Omental fat pad (tissue), 4 donors: ENCODE measurements at places on chromosomes 4 and X. TPM values are rescaled to one million over a fixed set of nuclear protein-coding genes. Genes with fewer than 3 reads are reported as not detected.

DNA sequence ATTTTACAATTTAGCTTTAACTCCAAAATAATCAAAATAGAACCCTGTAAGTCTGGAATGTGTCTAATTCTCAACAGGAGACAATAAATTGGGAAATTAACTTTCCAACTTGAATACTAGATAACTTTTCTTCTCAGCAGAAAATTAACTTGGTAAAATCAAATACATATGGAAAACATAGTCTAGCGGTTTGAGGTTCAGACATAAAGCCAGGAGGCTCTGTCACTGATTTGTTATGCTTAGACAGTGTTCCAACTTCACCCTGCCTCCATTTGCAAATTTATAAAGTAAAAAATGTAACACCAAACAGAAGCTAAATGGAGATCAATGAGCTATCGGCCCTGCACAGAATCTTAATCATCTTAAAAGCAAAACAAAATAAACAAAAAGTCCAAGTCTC, 46.3 kb downstream of the TBCK start:
- DNase-seq = no peak

- DNase-seq = no peak
Observed at GRCh38 chrX:14913241-14913640, 40.0 kb downstream of the MOSPD2 start.

DNA sequence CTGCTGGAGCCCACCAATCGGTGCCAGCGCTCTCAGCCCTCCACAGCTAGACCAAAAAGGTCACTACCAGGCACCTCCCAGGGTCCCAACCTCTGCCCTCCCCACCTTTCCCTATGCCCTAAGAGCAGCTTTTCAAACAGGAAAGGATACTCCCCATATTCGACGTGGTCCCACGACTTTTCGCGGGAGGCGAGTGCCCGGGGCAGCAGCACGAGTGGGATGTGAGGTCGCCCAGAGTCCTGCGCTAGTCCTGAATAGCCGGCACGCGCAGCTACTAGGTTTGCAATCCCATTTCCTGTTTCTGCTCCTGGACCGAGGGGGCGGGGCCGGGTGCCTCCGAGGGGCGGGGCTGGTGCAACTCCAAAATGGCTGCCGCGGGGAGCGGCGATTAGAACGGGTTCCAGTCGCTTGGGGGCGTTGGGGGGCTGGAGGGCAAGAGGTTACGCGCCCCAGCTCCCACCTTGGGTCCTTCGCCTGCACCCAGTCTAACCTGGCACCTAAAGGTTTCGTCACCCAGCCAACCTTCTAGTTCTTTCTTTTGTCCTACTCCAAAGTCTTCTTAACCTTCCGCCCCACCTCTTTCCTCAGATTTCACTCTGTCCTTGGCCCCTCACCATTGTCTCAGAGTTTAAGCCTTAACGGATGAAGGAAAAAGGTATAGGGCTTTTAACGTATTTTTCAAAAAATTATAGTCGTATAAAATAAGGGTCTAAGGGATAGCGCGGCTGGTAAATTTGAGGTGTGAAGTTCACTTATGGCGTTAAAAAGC, 85.0 kb upstream of the TENT5D start:
- no peak for DNase-seq

GRCh38 chrX:105564501-105564900, 257.8 kb upstream of the NRK start:
- DNase-seq = no peak

- DNase-seq = peak; percentile 84
Observed at GRCh38 chr4:113468165-113469022, 293.1 kb downstream of the CAMK2D start.

GRCh38 chr4:53688186-53688790, 97.0 kb upstream of the LNX1 start:
- no peak for DNase-seq

GRCh38 chr4:146456681-146457080, 65.1 kb downstream of the SLC10A7 start:
- DNase-seq = no peak

DNA sequence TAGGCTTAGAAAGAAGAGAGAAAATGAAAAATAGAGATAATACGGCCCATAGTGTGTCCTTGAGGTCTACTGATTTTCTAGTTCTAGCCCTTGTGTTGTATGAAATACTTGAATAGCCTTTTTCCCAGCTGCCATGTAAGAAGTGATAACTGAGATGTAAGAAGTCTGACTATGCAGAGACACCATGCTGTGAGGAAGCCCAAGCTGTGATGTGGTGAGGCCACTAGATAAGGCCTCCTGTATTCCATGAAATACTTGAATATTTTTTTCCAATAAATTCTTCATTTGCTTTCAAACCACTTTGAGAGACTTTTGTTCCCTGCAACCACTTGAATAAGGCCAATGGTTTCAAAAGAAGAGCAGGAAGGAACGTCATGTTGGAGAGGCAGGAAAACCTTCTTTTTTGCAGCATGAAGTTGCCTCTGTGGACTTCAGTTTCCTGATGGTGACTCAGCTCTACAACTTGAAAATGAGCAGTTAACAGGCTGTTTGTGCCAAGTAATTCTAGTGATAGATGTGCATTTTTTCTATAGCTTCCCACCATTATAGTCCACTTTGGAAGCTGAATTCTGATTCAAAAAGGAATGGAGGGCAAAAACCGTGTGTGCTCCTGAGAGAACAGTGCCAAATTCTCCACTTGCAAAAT, 25.5 kb upstream of the FAM9C start:
- DNase-seq = no peak

GRCh38 chr4:16034010-16034748, 49.6 kb downstream of the PROM1 start:
- no peak for DNase-seq

GRCh38 chr4:107806196-107806595, 18.5 kb upstream of the SGMS2 start:
- DNase-seq = no peak

DNA sequence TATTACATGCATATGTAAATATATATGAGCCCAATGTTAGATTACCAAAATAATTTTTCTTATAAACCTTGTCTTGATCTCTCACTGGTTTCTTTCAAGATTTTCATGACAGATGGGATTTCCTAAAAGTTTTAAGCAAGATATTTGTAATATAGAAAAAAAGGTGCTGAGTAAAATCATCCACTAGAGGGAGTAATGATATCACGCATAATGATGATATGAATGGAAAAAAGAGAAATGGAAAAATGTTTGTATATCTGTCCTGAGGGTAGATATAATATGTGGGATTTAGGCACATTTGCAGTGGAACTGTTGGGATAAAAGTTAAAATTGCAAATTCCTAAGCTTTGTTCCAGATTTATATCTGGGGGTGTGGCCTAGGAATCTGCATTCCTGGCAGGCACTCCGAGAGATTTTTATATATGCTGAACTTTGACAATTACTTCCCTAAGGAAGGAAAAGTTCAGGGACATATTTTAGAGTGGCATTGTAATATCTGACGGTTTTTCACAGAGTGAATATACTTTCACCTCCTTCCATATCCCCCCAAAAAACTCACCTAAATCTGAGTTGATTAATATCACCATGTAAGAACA, 60.5 kb downstream of the TMA16 start:
- DNase-seq = no peak

DNA sequence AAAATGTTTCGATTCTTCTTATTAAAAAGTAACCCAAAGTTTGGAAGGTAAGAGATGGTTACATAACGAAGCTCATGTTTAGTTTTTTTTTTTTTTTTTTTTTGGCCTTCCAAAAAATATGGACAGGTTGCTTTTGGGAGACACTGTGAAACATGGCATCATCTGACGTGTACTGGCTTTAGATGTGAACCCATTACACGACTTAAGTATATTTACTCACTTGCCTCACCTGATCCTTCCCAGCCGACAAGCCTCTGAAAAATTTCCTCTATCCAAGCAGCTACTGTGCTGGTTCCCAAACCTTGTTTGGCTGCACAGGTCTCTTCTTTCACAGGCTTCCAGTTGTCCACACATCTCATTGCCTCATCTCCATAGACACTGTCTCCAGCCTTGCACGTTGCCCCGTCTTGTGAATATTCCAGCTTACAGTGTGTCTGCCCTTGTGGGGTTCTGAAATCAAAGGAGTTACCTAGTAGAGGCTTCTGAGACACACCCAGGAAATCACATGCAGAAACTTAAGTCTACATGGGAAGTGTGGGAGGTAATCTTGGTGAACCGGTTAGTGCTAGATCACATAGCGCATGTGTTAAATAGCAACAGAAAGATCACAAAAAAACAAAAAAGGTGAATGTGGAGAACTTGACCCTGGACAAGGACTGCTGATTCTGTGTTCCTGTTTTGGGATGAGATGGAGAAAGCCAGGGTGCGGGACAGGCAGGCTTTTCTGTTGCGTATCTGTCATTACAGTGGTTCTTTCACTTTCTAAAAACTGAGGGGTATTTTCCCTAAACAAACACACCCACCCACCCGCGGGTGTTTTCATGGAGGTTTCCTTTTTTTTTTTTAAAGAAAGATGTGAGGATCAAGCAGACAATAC, 328.6 kb downstream of the ARHGAP10 start:
- DNase-seq = no peak

DNA sequence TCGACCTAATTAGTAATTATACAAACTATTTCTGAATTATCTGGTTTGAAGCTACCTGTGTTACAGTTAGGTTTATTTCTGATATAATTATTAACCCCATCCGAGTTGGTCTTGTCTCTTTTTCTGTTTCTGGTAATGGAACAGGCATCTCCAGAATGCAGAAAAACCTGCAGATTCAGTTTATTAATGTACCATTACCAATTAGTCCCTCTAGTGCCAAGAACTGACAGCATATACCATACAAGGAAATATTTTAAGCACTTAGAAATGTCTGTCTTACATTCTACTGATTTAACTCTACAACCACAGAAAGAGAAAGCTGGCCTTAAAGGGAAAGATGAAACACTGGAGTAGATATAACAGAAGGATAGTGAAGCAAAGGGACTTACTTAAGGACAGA, 570.6 kb downstream of the CENPC start:
- no peak for DNase-seq

DNA sequence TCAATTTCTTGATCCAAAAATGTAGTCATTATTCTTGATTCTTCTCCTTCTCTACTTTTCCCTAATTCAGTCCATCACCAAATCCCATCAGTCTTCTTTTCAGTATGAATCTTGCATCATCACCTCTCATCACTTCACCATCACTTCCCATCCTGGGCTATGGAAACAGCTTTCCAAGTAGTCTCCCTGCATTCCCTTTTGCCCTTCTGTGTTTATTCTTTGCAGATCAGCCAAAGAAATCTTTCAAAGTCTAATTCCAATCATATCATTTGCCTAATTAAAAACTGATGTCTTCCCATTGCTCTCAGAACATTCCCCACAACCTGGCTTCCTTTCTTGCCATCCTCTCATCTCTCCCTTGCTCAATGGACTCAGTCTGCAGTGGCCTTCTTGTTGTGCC, 201.7 kb upstream of the ADAMTS3 start:
- DNase-seq = no peak

DNA sequence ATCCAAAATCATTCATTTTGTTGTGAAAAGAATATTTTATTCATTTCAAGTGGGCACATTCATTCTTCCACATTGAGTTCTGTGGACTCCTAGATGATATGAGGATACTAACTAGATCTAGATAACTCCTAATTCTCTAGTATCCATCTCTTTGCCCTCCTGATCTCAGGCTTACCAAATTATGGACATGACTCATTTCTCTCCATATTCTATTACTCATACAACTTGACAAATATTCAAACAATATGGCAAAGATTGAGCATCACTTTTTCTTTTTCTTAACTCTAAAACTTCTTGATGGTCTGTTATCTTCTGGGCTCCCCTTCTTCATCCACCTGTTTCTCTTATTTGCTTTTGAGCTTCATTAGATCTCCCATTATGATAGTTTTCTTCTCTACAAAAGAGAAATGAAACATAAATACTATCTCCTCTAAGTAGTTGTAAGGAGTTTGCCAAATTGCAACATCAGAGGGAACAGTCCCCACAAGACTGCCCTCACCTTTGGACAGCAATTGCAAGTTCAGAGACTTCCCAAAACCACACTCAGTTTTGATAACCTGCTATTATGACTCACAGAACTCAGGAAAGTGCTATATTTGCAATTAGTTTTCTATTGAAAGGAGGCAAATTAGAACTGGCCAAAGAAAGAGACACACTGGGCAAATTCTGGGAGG, 422.9 kb downstream of the SPRY1 start:
- DNase-seq = no peak

DNA sequence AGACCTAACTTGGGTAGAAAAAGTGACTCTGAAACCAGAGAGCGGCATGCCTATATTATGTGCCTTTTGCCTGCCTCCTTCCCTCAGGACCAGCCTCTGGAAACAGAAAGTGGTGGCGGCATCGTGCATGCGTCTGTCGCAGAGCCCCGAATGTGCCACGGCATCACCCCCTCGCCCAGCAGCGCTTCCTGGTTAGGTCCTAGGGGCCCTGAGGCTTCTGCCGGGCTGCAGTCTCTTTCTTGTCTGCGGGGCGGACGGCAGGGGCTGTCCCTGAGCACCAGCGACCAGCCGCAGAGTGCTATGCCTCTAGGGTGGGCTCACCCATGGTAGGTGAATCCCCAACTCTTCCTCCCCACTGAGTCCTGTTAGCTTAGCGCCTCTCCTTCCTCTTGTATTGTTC, 68.7 kb downstream of the VSIG4 start:
- DNase-seq = no peak

DNA sequence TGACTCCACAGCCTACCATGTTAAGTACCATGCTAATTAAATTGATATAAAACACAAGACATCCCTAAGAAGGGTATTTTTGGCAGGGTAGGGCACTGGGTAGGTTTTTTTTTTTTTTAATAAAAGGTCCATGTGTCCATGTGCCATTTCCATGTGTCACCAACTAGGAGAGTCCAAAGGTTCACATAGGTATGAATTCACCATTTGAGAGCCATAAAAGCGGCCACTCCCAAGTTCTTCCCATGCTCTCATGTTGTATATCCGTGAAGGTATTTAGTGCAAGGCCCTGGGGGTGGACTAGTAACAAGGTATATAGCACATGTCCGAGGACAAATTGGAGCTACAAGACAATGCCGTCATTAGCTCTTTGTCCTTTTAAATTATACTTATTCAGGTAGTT, 107.3 kb downstream of the PDE5A start:
- DNase-seq = no peak

DNA sequence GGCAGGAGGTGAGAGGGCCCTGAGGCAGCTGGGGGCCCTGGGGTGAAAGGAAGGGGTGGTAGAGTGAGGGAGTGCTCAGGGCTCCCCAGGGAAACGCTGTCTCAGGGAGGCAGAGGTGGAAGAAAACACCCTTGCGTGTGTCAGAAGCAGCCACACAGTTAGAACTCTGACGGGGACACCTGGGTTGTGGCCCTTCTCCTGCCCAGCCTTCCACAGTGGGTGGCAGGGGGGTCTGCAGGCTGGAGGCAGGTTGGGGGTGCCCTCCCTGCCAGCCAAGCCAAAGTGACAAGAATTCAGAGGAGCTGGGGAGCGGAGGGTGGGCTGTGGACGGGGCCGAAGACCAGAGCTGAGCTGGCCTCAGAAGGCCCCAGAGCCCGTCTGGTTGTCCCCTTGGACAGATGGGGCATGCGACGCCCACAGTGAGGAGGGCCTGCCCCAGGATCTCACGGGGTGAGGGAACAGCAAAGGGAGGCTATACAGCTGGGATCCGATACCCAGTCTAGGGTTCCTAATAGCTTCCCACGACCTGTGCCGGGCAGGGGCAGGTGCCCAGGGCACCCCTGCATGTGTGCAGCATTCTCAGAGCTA, 105.2 kb upstream of the ADRA2C start:
- no peak for DNase-seq

The SSX4 gene
- total RNA-seq = not detected

The CITED1 gene
- total RNA-seq = 5.0 TPM

The CT47B1 gene
- not detected for total RNA-seq

The GPR173 gene
- 1.9 TPM for total RNA-seq

The FREM3 gene
- not detected for total RNA-seq

The PDGFRA gene
- 162 TPM for total RNA-seq

The TBX22 gene
- total RNA-seq = not detected

The ETDA gene
- total RNA-seq = not detected

The TAF7L gene
- not detected for total RNA-seq

The GPAT3 gene
- 23.4 TPM for total RNA-seq
